ENCODE measurements at places on chromosomes 2 and 18.

DNA sequence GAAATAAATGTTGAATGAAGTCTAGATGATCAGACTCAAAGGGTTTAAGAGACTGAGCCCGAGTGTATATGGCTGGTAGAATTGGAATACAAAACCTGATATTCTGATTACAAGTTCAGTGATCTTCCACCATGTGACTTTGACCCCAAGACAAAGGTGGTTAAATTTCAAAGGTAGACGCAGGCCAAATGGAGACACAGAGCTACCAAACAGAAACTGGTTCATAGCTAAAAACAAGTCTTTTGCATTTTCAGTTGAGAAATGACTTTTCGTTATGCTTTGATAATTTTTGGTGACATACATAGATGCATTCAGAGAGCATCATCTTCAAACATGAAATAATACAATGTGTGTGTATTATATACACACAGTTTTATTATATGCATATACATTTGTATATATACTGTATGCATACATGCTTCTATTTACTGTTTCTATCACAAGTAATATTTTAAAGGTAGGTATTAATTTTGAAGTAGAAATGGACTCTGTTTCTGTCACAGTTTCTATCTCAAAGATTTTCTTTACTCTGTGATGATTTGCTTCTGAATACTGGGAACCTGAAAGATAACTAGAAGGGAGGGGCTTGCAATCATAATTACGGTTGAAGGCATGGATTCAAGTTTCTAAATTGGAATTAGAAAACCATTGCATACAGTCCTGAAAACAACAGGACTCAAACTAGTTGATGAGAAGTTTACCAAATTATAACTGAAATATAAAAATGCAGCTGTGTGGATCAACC is 142.3 kb downstream of the ABCA12 start:
- no peak for DNase-seq

GRCh38 chr2:12057436-12058166 is 311.2 kb downstream of the LPIN1 start:
- no peak for DNase-seq

DNA sequence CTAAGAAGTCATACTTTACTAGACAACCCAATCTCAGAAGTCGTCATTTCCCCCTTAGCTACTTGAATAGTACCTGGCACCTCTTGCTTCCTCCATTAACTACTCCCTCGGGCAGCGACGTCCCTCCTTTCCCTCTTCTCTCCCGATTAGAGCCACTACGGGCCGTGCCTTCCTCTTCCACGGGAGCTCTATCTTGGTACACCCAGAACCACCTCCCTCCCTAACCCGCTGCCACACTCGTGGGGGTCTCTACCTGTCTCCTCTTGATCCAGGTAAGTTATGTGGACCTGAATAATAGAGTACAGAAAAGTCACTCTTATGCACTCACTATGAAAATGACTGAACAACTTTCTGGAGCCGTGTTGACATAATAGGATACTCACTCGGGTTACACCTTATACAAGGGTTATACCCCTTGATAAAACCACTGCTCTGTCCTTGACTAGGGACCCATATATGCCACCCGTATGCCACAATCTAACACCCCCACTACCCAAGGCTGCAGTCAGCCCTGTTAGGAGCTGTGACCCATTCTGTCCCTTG is 595 bp upstream of the HDHD2 start:
- no peak for DNase-seq

GRCh38 chr2:170122883-170123547 is 54.9 kb upstream of the MYO3B start:
- DNase-seq: no peak

GRCh38 chr2:237494066-237494465 is 7.0 kb downstream of the MLPH start:
- DNase-seq: no peak

DNA sequence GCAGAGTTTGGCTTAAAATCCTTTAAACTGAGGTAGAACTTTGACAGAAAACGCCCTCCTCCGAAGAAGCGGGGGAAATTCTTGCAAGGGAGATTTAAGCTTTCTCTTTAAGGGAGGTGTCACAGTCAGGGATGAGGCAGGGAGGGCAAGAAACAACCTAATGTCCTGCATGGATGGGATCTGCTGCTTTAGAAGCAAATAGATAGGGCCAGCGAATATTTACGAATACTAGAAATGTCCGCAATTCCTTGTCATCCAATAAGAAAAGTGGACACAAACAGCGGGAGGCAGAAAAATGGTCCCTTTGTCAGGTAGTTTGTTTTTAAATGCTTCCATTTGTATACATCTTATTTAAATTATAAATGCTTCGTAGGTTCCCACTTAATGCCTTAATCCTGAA is 12.0 kb downstream of the MEIS1 start:
- DNase-seq: no peak

DNA sequence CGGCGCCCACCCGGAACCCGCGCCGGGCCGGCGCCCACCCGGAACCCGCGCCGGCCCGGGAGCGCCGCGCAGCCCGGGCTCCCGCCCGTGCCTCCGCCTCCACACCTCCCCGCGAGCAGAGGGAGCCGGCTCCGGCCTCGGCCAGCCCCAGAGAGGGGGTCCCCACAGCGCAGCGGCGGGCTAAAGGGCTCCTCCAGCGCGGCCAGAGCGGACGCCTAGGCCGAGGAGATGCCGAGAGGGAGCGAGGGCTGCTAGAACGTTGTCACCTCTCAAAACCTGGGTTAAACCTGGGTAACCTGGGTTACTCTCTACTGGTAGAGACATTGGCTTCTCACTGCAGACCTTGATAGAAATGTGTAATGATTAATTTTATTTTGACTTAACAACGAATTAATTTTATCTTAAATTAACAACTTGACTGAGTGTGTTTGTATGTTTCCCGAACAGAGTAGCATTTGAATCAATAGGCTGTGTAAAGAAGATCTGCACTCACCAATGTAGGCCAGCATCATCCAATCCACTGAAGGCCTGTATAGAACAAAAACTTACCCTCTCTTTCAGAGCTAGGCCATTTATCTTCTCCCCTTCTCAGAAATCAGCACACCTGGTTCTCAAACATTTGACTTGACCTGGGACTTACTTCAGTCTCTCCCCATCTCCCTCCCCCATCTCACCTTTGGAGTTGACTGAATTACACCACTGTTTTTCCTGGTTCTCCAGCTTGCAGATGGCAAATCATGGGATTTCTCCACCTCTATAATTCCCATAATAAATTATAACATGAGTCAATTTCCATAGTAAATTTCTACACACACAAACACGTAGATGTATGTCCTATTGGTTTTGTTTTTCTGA is 242.7 kb downstream of the ASXL3 start:
- DNase-seq: no peak

DNA sequence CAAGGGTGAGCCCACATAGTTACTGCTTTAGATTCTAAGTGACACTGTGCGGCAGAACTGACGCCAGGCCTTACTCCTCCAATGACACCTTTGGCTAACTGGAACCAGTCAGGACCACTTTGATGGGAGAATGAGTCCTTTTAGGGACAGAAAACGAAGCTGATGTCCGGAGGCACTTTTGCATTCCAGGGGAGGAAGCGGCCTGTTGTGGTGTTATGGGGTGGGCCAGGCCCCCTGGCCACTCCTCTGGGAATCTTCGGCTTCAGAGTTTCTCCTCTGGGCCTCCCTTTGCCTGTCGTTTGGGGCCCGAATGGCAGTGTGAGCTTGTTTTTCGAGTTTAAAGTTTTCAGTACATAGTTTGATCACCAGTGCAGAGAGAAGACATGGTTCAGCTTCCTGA is 65.9 kb downstream of the MBP start:
- no peak for DNase-seq

DNA sequence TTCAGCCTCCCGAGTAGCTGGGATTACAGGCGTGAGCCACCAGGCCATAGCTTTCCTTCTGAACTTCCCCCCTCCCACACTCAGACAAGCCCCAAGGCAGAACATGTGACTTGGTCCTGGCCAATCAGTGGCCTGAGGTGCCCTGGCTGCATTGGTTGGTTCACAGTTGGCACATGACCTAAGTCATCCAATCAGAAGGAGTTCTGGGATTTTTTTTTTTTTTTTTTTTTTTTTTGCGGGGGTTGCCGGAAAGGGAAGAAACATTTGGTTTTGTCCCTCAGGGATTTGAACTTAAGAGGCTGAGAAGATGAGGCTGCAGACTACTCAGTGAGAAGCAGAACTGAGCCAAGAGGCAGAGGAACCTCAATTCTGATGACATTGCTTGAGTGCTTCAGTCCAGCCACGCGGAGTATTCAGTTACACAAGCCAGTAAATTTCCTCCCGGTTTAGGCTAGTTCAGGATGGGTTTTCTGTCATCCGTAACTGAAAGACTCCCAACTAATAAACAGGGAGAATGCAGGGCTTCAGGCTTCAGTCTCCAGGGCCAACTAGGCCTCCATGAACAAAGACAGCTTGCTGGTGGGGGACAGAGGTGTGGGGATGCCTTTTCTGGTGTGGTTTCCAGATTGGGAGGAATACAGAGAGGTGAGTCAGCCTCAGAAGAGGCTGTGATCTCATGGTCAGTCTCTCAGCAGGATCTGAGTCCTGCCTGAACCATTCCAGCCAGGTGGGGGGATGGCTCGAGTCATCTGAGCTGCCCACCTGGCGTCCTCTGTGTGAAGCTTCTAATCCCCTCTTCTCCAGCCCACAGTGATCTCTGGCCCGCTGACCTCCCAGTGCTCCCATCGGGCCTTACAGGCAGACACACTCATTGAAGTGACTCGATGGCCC is 9.2 kb downstream of the PTMA start:
- DNase-seq: no peak

- DNase-seq: no peak
Observed at GRCh38 chr18:59514203-59514602, 155.1 kb upstream of the LMAN1 start.

DNA sequence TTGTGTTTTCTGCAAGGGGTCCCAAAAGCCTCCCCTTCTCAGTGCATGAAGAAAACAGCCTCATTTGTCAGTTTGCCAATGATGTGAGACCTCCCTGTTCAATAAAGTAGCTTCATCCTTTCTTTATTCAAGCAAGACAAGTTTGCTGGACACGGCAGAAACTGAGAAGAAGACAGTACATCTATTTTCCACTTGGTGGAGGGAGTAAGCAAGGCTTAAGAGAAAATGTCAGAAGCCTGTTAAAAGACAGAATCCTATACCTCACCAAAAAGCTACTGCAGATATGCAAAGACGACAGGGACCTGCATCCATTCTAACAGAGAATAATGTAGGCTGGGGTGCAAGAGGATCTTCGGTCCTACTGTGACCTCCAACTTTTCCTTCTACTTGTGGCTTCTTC is 506.8 kb upstream of the VRK2 start:
- no peak for DNase-seq

Data from activated CD8-positive, alpha-beta memory T cell treated with anti-CD3 and anti-CD28 coated beads for 48 hours (primary cell).